Esophagus muscularis mucosa (tissue), 4 donors: ENCODE measurements at places on chromosomes 13 and 19. TPM values are rescaled to one million over a fixed set of nuclear protein-coding genes. Genes with fewer than 3 reads are reported as not detected.

The NLRP9 gene
- total RNA-seq: not detected

The GPC6 gene
- 14.9 TPM for total RNA-seq

- no peak for DNase-seq
These were observed 22.0 kb downstream of the BLOC1S3 start for GRCh38 chr19:45200568-45200967.

GRCh38 chr13:74868049-74868448 lies 613.9 kb downstream of the TBC1D4 start:
- DNase-seq: no peak

GRCh38 chr13:25541434-25542123 lies 169.8 kb downstream of the ATP8A2 start:
- DNase-seq: no peak
